Posterior vena cava (tissue), 2 donors: ENCODE measurements at places on chromosomes 5 and 9. TPM values are rescaled to one million over a fixed set of nuclear protein-coding genes. Genes with fewer than 3 reads are reported as not detected.

The WNT8A gene
- not detected for total RNA-seq

DNA sequence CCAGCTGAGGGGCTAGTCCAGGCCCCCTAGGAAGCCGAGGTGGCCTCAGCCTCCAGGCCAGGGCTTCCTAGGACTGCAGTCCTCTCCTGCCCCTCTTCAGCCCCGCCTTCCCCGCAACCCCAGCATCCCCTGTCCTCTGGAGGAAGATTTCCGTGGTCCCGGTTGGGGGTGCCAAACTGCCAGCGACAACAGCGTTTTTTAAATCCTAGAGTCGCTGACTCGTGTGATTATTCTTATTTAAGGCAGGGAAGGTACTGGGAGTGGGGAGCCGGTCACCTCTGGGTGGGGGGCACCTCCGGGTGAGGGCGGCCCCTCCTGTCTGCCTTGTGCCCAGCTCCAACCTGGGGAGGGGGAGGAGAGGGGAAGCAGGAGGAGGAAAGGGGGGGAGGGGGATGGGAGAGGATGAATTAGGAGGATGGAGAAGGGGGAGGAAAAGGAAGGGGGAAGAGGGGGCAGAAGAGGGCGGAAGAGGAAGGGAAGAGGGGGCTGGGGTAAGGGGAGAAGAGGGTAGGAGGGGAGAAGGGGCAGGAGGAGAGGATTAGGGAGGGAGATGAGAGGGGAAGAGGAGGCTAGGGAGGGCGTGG, 173.1 kb upstream of the IER5L start:
- DNase-seq = no peak

DNA sequence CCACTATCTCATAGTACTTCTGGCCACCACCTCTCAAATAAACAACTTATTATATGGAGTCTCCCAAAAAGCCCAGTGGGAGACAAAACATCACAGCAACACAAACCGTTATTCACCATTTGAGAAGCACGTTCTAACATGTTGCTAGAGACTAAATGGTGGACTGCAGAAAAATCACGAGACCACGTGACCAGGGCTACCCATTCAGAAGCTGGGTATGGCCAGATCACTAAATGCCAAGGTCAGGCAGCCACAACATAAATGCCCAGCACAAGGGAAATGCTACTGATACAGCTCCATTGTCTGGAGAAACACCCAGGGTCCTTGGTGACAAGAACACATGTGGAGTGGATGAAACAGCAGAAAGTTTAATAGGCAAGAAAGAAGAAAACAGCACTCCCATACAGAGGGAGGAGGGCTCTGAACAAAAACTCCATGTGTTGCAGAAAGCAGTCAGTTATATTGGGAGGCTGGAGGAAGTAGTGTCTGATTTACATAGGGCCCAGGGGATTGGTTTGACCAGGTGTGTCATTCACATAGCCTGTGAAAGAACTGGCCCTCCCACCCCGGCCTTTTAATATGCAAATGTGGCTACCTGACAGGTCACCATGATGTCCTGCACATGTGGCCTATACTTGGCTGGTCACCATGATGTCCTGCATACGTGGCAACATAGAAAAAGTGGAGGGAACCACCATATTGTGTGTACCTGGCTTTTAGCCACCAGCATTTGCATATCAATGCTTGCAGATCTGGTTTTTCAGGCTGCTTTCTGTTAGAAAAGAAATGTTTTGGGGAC, 97.2 kb downstream of the TRIM36 start:
- no peak for DNase-seq

GRCh38 chr5:54362434-54362833, 52.1 kb upstream of the ARL15 start:
- DNase-seq = no peak

DNA sequence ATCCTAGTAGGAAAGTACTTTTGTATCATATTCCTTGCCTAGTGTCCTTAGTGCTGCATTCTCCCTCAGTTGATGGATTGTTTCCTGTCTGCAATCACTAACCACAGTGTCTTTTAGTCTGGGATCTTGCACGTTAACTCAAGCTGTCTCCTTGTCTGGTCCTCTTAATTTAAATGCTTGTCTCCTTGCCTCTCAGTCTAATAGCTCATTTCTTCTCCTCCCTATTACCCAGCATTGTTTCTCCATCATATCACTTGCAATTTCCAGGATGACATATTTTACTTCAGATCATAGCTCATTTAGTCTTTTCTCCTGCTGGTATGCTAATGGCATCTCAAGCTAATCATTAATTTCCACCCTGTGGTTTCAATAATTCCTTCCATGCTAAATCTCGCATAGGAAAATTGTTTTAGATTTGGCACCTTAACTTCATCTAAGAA, 2052.0 kb upstream of the C9orf72 start:
- DNase-seq = no peak
